Left lung (tissue), 14 donors: ENCODE measurements at places on chromosomes 2 and 18. TPM values are rescaled to one million over a fixed set of nuclear protein-coding genes. Genes with fewer than 3 reads are reported as not detected.

The DOK6 gene
- 15.5 TPM for polyA plus RNA-seq

The TCF7L1 gene
- polyA plus RNA-seq: 63.9 TPM

The RAB12 gene
- 50.3 TPM for polyA plus RNA-seq

GRCh38 chr2:21427606-21428005, 303.8 kb downstream of the TDRD15 start:
- DNase-seq: no peak

GRCh38 chr2:10544252-10544651, 96.1 kb upstream of the ODC1 start:
- no peak for DNase-seq

DNA sequence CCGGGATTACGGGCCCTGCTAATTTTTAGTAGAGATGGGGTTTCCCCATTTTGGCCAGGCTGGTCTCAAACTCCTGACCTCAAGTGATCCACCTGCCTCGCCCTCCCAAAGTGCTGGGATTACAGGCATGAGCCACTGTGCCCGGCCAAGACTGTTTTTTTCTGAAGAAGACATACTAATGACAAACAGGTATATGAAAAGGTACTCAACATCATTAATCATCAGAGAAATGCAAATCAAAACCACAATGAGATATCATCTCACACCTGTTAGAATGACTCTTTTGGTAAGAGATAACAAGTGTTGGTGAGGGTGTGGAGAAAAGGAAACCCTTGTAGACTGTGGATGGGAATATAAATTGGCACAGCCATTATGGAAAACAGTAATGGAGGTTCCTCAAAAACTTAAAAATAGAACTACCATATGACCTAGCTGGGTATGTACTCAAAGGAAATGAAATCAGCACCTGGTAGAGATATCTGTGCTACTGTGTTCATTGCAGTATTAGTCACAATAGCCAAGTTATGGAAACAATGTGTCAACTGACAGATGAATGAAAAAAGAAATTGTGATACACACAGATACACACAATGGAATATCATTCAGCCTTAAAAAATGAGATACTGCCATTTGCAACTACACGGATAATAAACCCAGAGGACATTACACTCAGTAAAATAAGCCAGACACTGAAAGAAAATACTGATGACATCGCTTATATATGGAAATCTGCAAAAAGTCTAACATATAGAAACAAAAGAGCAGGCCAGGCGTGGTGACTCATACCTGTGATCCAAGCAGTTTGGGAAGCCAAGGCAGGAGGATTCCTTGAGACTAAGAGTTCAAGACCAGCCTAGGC, 20.8 kb downstream of the SOS1 start:
- DNase-seq: no peak

- peak; percentile 61 for DNase-seq
Observed at GRCh38 chr2:60531701-60532133, 21.7 kb downstream of the BCL11A start.

DNA sequence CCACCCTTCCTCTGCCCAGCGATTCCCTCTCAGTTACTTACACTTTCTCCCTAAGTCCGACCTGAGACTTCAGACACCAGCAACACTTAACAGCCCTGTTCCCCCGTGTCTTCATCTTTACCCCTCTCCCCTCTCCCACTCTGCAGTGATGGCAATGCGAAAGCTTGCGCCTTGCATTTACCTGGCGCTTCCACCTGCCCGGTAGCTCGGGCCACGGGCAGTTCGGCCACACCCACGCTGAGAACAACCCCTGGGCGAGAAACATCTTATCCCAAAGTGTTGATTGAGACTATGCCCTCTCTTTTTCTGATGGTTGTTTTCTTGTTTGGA, 558 bp downstream of the DNAJC10 start:
- DNase-seq: peak; percentile 69

- DNase-seq: no peak
Observed at GRCh38 chr2:66264354-66264753, 170.6 kb upstream of the MEIS1 start.

- DNase-seq: peak; percentile 41
Observed at GRCh38 chr2:109380502-109381326, 233.1 kb downstream of the SEPTIN10 start.

DNA sequence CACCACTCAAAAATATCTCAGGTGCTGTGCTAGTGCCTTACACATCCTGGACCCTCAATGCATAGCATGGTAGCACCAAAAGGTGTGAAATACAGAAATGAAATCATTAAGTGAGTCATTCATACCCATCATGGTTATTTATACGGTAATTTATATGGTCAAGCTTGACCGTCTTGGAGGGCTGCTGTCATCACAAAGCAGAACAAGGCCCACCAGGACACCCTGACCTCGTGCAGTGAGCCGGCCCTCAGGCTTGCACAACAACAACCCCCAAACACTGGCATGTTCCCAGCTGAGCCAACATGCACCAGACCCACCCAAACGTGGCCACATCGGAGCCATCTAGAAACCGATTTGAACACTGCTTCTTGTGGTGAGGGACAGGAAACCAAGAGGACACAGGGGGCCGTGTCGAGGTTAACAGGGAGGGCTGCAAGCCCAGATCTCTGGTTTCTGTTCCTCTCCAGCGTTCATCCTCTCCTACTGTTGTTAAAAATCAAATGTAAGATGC, 378.5 kb upstream of the ID2 start:
- peak; percentile 13 for DNase-seq

- no peak for DNase-seq
Observed at GRCh38 chr18:47754311-47755101, 176.0 kb downstream of the SMAD2 start.
